ENCODE measurements at places on chromosomes 2 and 18. TPM values are rescaled to one million over a fixed set of nuclear protein-coding genes. Genes with fewer than 3 reads are reported as not detected.

Gene ANTXR1
- total RNA-seq = 36.1 TPM

Gene SEPTIN10
- 119 TPM for total RNA-seq

Gene COA5
- total RNA-seq = 37.5 TPM

Gene TUBB6
- total RNA-seq = 47.9 TPM

Gene LCT
- total RNA-seq = not detected

Gene CCNT2
- total RNA-seq = 19.1 TPM
